ENCODE measurements at places on chromosomes 7 and 10.

DNA sequence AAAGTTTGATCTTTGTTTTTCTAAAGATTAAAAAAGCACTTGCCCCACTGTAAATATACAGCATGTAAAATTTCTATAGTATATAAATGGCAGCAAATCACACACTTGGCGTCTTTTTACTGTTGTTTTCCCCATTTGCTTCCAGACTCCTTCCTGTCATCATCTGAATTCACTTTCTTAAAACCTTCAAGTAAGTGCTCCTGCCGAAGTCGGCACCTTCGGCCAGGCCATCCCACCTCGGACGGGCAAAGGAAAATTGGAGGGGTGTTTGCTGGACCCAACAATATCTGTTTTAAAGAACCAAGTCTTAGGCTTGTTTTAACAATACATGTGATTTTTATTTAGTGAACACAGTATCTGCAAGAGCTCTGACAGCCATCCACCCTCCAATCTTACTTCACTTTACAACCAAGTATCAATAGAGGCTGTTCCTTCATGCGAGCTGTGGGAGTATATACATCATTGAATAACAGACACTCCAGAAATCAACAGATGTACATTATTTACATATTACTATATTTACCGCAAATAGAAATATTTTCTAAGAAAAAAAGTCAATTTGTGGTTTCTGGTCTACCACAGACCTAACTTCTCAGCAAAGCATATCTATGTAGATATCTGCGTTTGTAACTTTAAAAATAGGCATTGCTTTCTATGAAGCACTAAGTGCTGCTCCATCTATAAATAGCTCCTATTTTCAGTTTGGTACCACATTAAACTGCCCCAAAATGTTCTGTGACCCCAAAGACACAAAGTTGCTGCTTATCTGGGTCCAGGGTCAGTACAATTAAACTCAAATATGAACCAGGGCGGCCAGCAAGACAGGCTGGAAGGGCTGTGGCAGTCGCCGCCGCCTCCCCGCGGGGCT is 110.7 kb downstream of the CYTH3 start:
- DNase-seq: no peak

DNA sequence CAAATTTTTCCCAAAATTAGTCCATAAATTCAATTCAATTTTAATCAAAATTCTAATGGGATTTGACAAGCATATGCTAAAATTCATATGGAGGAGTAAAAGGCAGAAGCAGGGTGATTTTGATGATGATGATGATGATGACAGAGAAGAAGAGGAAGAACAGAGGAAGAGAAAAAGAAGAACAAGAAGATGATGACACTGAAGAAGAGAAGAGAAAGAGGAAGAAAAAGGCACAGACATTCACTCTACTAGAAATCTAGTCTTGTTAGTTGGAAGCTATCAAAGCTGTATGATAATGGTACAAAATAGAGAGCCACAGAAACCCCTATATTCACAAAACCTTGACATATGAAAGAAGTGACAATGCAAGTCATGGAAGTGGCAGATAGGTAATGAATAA is 157.9 kb downstream of the ELMO1 start:
- no peak for DNase-seq

- DNase-seq: no peak
Observed at GRCh38 chr7:139762886-139763285, 14.9 kb downstream of the HIPK2 start.

DNA sequence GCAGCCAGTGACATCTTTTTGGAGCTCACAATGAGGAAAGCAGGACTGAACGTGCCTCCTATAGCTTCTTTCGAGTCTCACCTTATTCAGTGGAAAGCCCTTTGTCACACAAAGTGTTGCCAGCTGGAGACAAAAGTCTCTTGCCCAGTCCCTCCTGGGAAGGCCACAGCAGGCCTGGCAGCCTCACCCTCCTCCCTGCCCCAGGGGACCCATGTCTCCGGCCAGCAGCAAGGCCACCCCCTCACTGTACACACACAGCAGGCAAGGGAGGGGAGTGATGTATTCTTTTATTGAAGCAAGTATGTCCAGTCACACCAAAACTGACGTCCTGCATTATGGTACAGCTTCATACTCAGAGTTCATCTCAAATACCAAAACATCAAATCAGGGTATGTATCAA is 56.0 kb downstream of the CSGALNACT2 start:
- DNase-seq: no peak

- DNase-seq: no peak
Observed at GRCh38 chr10:131580674-131581073, 269.2 kb upstream of the TCERG1L start.

DNA sequence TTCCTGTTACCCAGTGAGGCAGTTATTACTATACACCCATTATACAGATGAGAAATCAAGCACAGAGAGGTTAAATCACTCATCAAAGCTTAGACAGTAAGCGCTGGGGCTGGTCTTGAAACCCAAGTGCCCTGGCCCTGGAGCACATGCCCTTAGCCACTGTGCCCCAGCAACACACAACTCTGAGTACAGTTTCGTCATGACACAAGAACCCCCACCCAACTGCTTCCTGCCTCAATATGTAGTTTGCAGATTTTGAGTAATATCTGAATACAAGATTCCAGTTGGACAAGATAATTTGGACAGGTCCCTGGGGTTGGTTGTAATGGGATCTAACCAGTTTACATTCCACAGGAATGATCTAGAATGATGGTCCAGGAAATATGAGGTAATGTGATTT is 62.8 kb downstream of the SH3PXD2A start:
- no peak for DNase-seq

DNA sequence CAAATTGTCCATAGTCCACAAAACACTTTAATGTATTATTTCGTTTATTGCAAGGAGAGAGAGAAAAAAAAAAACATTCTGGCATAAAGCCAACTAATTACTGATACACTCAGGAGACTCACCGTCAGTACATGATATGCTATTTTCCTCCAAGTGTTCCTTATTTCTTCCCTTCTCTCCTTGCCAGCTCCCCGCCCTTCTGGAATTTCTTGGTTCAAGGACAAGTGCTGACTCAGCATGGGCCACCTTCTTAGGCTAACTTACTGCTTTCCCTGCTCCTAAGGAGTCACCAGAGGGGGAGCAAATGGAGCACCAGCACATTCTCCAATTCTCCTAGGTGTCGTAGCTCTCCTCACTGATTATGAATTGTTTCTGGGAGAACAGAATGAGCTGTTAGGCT is 133.8 kb upstream of the HDAC9 start:
- DNase-seq: no peak

DNA sequence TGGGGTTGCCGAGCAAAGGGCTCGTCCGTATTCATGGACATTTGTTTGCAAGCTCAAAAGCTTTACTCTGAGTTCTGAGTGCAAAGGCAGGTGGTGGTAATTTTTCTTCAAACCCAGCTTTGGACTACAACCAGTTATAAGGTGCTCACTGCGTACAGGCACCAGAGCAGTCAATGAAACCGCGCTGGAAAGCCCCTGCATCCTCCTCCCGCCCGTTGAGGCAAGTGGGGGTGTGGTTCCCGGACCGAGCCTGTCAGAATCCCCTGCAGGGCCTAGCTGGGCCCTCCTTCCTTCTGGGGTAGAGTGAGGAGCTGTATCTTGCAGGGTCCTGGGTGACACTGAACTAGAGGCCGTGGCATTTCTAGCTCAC is 22.3 kb downstream of the AMZ1 start:
- peak; percentile 44 for DNase-seq

GRCh38 chr7:132655131-132655727 is 79.0 kb upstream of the PLXNA4 start:
- DNase-seq: no peak

Measured in activated T-cell treated with anti-CD3 and anti-CD28 coated beads for 4 hours (primary cell).